ENCODE measurements at places on chromosomes 7 and 10.

DNA sequence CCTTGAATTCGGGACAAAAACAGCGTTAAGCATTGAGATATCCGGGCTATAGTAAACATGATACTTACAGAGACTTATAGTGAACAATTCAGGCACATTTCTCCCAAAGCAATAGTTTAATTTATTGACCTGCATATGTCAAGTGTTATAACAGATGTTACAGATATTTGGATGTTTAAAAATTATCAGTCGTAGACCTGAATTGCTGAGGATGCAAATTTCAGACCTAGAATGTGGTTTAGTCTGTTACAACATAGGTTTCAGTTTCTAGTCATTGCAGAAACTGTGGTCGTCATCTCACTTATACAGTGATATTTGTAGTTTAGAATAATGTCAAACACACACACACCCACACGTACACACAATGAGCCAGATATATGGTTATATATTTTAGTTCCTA is 85.2 kb downstream of the VTI1A start:
- DNase-seq = no peak

- DNase-seq = peak; percentile 42
These were observed 161.4 kb downstream of the ELMO1 start for GRCh38 chr7:37287131-37287855.

DNA sequence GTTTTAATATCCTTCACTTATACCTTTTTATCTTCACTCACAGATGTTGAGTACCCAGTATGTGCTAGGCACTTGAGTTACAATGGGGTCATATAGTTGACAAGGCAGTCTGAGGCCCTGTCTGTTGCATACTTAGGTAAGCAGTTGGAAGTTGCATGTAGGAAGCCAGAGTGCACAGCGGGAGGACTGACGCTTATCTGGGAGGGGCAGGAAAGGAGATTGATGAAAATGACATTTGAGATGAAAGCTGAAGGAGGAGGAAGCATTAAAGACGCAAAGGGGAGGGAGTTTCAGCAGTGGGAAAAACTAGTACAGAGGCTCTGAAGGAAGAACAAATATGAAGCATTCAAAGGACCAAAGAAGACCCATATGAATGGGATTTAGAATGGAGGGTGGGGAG is 266.2 kb downstream of the HTR7 start:
- DNase-seq = no peak

DNA sequence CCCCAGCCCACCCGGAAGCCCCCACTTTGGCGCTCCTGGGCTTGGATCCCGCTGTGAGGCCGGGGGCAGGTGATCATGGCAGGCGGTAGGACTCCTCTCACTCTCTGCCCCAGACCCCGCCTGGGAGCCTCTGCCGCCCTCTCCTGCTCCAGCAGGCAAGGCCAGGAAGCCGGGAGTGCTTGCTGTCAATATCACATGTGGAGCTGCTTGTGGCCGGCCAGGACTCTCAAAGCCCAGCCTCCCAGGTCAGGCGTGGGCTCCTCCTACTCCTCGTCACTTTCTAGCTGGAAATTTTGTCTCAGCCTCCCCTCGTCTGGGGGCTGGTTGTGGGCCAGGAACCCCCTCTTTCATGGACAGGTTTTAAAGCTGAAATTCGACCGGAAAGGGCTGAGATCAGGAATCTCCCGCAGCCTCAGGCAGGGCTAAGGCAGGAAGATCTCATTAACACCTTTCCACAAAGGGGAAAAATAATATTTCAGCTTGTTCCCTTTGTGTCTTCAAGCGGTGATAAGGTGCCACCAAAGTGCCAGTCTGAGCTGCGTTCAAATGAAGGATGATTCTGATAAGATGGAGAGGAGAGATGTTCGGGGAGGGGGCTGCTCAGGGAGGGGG is 273.6 kb upstream of the PODXL start:
- peak; percentile 4 for DNase-seq

DNA sequence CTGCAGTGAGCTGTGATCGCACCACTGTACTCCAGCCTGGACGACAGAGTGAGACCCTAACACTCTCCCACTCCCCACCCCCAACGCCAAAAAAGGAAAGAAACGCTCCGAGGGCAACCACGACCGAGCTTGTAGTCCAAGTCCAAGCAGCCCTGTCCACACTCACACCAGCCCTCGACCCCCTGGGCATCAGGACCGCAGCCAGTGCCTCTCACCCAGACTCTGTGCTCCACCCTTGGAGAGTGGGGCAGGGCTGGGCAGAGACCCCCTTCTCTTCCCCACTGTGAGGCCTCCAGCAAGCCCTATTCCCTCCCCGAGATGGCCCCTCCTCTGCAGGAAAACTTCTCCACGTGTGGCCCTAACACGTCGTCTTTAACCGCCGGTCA is 82.6 kb downstream of the FOXL3 start:
- DNase-seq = no peak

DNA sequence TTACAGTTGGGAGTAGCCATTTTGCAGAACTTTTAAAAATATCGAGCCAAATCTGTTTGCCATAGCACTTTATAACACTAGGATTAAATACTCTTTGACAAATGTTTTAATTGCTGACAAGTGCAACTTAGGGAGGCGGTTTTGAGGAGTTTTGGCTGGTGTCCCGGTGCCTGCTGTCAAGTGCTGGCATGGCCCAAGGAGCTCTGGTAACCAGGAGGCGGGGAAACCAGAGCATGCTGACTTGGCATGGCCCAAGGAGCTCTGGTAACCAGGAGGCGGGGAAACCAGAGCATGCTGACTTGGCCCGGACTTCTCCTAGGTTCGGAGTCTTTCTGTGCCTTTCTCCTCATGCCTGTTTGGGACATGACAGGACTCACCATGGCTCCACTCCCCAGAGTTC is 30.8 kb upstream of the ZNF32 start:
- DNase-seq = no peak

- no peak for DNase-seq
These were observed 276.1 kb downstream of the DNAJB6 start for GRCh38 chr7:157612664-157613561.

- DNase-seq = no peak
These were observed 117.6 kb upstream of the TCERG1L start for GRCh38 chr10:131429141-131429540.

- no peak for DNase-seq
These were observed 34.8 kb downstream of the CFAP43 start for GRCh38 chr10:104197364-104197763.

DNA sequence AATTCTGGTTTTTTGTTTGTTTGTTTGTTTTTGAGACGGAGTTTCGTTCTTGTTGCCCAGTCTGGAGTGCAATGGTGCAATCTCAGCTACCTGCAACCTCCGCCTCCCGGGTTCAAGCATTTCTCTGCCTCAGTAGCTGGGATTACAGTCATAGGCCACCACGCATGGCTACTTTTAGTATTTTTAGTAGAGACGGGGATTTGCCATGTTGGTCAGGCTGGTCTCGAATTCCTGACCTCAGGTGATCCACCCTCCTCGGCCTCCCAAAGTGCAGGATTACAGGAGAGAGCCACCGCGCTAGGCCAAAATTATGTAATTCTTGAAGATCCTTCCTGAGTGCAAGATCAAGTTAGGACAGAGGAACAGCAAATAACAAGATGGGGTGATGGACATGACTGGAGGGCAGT is 719 bp downstream of the ZNF33B start:
- no peak for DNase-seq

DNA sequence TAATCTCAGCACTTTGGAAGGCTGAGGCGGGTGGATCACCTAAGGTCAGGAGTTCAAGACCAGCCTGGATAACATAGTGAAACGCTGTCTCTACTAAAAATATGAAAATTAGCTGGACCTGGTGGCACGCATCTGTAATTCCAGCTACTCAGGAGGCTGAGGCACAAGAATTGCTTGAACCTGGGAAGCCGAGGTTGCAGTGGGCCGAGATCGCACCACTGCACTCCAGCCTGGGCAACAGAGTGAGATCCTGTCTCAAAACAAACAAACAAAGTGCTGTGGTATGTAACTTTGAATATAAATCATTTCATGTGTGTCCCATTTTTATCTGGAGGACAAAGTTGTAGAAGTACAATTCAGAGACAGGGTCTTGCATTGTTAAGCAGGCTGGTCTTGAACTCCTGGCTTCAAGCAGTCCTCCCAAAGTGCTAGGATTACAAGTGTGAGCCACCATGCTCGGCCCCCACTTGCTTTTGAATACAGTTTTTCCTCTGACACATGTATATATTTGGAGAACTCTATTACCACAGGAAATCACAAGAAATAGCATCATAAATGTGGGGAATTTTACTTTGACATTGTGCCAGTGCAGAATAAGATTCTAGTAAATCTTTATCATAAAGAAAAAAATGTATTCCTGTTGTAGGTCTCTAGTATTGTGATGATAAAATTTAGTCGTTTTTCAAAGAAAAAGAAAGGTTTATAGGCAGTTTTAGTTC is 32.6 kb downstream of the PTPN12 start:
- DNase-seq = no peak

DNA sequence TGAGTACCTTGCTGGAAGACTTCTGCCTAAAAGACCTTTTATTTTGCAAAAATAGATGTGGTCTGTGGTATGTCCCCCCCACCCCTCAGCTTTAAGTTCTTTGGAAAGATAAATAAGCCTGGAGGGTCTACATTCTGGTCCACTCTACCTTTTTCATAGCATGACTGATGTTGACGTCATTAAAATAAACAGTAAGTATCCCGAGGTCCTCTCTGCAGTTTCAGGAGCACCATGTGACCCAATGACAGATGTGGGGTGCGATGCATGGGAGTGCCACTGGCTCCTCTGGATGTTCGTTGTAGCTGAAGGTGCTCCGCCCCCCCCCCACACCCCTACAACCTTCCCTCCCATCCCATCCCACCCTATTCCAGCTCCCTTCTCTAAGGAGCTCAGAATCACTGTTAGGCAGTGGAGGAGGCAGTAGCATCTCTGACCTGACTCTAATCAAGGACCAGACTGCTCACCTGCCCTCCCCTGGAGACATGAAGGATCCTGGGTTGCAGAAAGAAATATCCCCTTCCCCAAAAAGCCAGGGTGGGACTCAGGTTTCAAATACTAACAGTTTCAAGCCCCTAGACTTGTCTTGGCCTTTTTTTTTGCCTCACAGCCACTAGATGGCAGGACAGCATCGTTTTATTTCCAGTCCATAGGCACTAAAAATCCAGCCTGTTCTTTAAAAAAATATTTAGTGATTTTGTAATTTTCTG is 25.1 kb downstream of the CASP7 start:
- DNase-seq = no peak

- peak; percentile 4 for DNase-seq
These were observed 36.0 kb downstream of the R3HCC1L start for GRCh38 chr10:98170249-98171117.

- no peak for DNase-seq
These were observed 35.9 kb downstream of the DENND2A start for GRCh38 chr7:140604760-140605159.

DNA sequence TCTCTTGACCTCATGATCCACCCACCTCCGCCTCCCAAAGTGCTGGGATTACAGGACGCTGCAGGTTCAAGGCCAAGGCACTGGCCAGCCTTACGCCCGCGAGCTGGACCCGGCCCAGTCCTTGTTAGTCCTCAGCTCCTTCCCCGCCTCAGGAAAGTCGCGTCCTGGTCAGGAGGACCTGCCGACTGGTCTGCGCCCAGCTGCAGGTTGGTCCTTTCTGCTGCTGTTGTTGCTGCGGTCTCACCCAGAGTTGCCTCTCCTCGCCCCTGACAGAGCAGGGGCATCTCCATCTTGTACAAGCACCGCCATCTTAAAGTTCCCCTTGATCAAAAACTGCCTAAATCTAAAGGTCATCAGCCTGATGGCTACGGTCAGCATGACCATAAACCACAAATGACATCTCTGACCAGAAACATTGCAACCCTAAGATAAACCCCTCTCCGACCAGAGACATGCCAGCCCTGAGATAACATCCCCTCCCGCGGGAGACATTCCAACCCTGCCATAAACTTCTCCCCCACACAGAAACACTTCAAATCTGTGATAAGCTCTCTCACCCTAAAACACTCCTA is 13.9 kb upstream of the BMS1 start:
- no peak for DNase-seq

Data from NCI-H1930 (cell line).